Bone marrow (tissue), 2 donors: ENCODE measurements at places on chromosomes 7 and 10.

DNA sequence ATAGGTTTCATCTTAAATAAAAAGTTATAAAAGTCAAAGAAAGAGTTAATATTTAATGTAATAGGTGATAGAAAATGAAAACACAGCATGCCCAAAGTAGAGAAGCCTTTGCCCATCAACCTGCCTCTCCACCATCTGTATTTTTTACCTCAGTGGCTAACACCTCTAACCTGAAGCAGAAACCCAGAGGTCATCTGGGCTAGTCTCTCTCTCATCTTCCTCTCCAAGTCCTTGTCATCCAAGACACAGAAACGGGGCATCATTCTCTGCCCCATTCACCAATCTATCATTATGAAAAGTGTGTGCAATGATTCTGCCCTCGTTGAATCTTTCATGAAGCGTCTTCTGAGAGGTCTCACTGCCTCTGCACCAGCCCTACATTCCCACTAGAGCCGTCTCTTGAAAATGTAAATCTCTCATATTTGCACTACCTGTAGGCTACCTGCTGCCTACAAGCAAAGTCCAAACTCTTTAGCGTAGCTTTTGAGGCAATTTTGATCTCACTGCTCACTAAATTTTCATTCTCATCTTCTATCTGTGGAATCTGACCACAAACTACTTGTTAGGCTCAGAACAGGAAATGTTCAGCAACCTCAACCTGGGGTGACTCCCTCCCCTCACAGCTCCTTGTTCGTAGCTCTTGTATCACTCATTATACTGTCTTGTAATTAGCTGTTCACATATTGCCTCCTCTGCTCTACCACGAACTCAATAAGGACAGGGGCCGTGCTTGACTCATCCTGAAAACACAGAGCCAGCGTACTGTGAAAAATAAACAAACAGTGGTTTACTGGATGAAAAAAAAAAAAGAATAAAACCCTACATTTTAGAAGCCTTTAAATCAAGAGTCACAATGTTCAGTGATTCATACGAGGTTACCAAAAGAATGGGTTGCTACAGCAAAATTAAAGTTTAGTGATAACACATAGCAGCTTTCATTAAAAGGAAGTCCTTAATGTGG is 83.1 kb downstream of the CTNNA3 start:
- DNase-seq: no peak

DNA sequence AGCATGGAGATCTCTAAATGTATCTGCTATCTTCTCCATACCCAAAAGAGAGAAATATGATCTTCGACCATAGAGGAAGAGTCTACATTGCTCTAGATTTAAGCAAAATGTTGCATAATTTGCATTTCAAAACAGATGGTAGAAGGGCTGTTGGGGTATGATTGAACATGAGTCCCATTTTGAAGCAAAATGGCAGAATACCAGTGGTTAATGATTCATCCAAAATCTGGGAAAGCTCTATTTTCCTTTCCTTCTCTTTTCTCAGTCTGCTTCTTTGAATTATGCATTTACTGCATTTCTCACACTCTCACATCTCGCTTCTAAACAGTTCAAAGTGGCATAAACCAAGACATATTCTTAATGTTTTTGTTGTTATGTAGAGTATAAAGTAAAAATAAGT is 178.5 kb downstream of the MACC1 start:
- DNase-seq: no peak

DNA sequence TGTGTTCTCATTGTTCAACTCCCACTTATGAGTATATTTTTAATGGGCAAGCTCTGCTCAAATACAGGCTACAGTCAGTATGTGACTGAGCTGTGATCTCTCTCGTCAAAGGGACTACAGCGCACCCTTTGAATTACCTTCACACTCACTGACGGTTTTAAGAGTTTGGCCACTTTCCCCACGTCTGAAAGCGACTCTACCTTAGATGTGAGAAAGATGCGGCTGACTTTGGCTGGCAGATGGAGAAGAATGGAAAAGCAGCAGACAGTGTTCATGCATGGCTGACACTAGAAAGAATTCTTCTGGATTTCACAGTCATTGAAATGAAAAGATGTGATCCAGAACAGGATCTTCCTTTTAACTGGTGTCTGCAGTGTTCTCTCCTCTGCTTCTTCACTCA is 2.0 kb upstream of the ATRNL1 start:
- DNase-seq: no peak

- DNase-seq: no peak
Observed at GRCh38 chr7:76281706-76282343, 20.6 kb upstream of the HSPB1 start.

GRCh38 chr7:16594061-16594460 is 51.5 kb downstream of the ANKMY2 start:
- DNase-seq: no peak

DNA sequence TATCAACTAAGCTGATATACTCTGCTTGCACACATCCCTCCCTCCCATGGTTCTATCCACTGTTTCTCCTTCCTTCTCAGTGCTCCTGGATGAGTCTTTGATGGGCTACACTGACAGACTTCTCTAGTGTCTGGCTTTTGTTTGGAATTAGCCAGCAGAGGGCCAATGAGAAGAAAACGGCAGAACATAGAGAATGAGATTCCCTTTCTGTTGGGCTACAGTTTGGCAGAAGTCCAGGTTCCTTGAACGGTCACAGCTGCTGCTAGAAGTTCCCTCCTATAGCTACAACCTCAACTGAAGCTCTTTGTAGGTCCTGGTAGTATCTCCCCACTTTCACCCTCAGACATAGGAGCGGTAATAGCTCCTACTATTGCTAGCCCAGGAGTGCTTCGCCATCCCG is 251.1 kb upstream of the LRRN3 start:
- no peak for DNase-seq

- no peak for DNase-seq
Observed at GRCh38 chr10:126701526-126701925, 31.0 kb upstream of the C10orf90 start.

DNA sequence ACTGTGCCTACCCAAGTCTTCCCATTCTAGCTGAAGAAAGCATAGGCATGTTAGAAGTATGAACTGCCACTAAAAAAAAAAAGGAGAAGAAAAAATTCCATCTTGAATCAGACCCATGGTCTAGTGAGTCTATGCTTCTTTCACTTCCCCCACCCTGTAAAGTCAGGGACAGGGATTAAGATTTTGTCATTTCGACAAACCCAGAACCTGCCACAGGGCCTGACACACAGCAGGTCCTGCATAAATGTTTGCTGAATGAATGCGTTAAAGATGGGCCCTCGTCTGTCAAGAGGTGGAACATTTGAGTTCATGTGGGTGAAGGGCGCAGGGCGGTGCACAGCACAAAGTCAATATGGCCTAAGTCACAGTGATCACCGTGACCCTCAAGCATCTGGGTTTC is 4.9 kb downstream of the HIPK2 start:
- DNase-seq: no peak

DNA sequence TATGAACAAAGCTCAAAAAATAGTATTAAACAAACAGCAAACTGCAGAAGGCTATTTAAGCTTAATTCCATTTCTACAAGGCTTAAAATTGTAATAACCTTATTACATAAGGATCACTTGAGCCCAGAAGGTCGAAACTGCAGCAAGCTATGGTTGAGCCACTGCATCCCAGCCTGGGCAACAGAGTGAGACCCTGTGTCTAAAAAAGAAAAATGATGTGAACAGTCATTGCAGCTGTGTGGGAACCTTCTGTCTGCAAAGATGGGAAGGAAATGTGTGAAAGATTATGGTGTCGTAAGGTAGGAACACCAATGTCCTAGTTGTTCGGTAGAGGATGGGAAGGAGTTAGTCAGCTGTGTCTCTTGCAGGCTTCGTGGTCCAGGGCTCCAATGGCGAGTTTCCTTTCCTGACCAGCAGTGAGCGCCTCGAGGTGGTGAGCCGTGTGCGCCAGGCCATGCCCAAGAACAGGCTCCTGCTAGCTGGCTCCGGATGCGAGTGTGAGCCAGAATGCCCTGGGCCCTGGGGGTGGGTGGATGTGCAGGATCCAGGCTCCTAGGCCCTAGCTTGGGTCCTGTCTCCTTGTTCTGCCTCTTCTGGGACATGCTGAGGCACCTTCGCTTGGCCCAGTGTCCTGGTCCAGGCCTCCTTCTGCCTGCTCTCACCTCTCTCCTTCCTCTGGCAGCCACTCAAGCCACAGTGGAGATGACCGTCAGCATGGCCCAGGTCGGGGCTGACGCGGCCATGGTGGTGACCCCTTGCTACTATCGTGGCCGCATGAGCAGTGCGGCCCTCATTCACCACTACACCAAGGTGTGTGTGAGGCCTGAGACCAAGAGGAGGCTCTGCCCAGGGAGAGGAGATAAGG is 9.1 kb downstream of the C10orf62 start:
- DNase-seq: no peak

GRCh38 chr7:117279931-117280557 is 42.8 kb downstream of the WNT2 start:
- no peak for DNase-seq

DNA sequence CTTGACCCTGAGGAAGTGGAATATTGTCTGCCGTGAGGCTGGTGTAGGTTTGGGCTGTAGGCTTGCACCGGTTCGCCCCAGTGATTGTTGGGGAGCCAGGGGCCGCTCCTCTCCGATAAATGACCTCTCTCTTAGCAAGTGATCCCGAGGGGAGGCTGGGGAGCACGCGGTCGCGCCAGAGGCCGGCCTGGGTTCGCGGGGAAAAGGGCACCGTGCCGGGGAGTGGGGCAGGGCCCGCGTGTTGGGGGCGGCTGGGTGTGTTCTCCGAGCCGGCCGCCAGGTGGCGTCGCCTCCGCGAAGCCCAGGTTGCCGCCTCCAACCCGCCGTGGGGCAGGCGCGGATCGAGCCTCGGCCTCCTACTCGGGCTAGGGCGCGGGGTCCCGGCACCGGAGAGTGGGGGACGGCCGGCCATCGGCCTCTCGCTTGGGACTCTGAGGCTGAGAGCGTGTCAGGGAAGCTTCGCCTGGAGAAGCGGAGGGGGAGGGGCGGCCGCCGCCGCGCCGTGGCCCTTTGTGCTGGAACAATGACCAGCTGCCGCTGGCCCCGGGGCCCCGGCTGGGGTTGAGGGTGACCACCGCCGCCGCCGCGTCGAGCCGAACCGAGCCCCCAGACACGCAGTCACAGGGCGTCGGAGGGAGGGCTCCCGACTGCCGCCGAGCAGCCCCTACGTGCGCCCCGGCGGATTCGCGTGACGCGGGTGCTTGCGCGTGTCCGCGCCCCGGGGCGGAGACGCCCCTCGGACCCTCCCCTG is 442 bp upstream of the LZTS2 start:
- peak; percentile 81 for DNase-seq

DNA sequence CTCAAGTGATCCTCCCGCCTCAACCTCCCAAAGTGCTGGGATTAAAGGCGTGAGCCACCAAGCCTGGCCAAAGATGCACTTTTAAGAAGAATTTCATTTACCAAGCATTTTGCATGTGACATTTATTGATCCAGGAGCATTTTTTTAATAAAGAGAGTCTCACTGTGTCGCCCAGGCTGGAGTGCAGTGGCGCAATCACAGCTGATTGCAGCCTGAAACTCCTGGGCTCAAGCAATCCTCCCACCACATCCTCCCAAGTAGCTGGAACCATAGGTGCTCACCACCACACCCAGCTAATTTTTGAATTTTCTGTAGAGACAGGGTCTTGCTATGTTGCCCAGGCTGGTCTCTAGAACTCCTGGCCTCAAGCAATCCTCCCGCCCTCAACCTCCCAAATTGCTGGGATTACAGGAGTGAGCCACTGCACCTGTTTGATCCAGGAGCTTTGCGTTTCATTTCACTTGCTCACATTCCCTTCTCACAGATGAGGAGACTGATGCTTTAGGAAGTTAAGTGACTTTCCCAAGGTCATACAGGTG is 4.4 kb upstream of the TBL2 start:
- no peak for DNase-seq

GRCh38 chr7:151361193-151361959 is 19.8 kb downstream of the NUB1 start:
- no peak for DNase-seq

DNA sequence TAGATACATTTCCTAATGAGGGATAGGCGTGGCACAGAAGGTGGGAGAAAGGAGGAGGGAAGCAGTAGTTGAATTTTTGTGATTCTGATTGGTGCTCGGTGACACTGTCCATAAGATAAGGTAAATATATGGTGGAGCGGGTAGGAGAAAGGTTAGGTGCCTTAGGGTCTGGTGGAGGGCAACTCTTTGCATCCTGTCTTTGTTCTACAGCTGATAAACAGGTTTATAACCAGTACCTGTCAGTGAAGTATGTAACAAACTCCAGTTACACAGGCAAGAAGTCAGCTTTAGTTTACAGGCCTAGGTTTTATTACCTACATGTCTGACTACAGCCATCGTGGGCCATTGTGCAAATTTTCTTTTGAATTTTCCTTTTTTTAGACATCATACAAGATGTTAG is 10.9 kb upstream of the FAM180A start:
- no peak for DNase-seq

- DNase-seq: peak; percentile 5
Observed at GRCh38 chr10:61897671-61898434, 3.6 kb upstream of the ARID5B start.

DNA sequence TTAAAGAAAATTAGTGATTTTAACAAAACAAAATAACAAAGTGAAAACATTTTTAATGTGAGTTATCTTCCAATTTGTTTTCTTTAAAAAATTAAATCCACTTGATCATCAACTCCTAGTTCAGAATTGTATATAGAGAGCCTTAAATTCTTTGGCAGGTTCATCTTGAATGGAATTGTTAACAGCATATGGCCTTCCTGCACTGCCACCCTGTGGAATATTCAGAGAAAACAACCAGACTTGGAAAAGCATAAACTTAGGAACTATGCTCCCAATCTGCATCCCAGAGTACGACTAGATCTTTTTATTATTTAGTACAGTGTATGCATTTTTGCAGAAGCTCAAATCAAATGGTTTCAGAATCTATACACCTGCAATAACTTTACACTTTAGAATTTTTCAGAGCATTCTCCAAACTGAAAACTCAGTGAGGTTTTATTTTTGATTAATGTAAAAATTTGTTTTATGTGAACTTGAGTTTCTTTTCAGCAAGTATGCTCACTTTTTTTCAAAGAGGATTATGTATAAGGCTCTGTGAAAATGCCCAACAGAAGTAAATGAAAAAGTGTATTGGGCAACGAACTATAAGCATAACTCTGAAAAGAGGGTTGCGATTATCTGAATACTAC is 44.9 kb upstream of the ANK3 start:
- no peak for DNase-seq

DNA sequence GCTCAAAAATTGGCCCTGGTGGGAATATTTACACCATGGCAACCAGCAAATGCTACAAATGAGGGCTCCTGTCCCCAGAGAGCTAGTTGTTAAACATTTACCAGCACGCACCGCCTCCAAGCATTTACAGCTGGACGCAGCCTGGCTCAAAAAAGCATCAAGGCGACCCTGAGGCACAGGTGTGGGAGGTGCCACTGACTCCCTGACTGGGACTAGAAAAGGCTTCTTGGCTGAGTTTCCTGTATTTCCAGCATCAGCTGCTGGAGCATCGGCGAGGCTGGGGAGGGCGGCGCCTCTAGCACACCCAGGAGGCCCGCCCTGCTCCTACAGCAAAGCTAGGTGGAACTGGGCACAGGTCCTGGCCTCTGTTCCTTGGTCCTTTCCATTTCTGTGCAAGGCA is 43.5 kb upstream of the ZRANB1 start:
- no peak for DNase-seq

GRCh38 chr7:7812112-7812511 is 93.7 kb upstream of the RPA3 start:
- no peak for DNase-seq

GRCh38 chr10:131928248-131929095 is 27.7 kb downstream of the PPP2R2D start:
- DNase-seq: no peak
